Karpas-422 (cell line): ENCODE measurements at places on chromosomes 16 and 17. TPM values are rescaled to one million over a fixed set of nuclear protein-coding genes. Genes with fewer than 3 reads are reported as not detected.

DUSP14 gene
- 12.2 and 17.8 TPM in 2 replicates for total RNA-seq

HOXB9 gene
- total RNA-seq = 0.82 and 3.1 TPM in 2 replicates

MYH3 gene
- 1.0 and 1.7 TPM in 2 replicates for total RNA-seq

SPN gene
- 0.63 and 1.0 TPM in 2 replicates for total RNA-seq

BEAN1 gene
- total RNA-seq = not detected in 2 replicates

NPIPB13 gene
- total RNA-seq = 0.58 and 9.1 TPM in 2 replicates

CCDC92B gene
- not detected in 2 replicates for total RNA-seq

EFNB3 gene
- not detected in 2 replicates for total RNA-seq

DOC2B gene
- total RNA-seq = not detected in 2 replicates

DNASE1L2 gene
- 0.78 and 5.2 TPM in 2 replicates for total RNA-seq

DPEP2 gene
- total RNA-seq = not detected in 2 replicates

KRT9 gene
- total RNA-seq = not detected in 2 replicates

CFAP97D1 gene
- 1.1 TPM in 1 of 2 replicates, not detected in the other for total RNA-seq

CCDC200 gene
- total RNA-seq = not detected in 2 replicates

AURKB gene
- total RNA-seq = 71.0 and 82.4 TPM in 2 replicates

B9D1 gene
- 22.1 and 29.1 TPM in 2 replicates for total RNA-seq

MMP28 gene
- total RNA-seq = not detected in 2 replicates
